ENCODE measurements at places on chromosomes 3 and 15.

GRCh38 chr3:179848711-179849110 is 188.0 kb downstream of the PEX5L start:
- DNase-seq, result no peak

DNA sequence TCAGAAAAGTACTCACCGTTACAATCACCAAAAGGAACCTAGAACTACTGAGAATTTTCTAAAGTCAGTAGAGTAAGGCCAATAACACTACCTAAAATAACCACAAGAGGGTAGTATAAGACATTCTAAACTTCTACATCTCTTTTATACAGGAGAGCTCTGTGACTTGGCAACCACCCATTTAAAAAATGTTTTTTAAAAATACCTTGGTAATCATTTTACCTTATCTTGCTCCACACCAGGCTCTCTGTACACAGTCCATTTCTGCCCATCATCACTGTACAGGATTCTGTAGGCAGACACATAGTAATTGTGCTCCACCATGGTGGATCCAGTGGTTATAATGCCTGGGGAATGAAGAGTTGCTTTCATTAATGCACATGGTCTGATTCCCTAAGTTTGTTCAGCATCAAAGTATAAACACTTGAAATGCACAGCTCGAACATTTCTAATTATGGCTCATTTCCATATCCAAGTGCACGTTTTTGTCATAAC is 54.5 kb downstream of the ST3GAL6 start:
- no peak for DNase-seq

DNA sequence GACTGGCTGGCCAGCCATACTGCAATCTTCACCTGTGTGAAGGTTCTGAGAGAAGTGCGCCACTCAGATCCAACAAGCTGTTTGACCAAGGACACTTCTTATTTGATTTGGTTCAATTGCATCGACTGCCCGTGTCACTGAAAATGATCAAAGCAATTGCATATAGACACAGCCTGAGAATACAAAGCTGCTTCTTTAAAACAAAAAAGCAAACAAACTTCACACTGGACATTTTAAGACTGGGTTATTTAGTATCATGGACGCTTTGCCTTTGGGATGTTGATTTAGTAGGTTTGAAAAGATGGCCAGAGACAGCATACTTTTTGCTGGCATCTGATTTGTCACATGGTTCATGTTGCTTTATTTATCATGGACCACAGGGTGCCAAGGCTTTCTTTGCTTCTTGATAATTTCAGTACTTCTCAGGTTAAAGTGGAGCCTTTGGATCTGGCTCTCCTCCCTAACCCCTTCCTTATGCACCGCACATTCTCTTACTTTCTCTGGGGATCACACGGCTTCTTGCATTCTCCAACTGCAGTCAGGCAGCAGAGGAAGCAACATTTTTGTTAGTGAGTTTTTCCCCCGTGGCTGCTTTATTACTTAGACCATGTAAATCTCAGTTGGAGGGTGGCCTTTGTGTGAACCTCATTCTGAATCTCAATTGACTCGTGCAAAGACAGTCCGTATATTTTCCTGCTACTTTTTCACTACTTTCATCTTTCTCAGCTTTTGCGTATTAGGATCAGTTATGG is 151.0 kb downstream of the CD47 start:
- no peak for DNase-seq

- DNase-seq, result no peak
These were observed 279.3 kb upstream of the RASGRP1 start for GRCh38 chr15:38843736-38844590.

DNA sequence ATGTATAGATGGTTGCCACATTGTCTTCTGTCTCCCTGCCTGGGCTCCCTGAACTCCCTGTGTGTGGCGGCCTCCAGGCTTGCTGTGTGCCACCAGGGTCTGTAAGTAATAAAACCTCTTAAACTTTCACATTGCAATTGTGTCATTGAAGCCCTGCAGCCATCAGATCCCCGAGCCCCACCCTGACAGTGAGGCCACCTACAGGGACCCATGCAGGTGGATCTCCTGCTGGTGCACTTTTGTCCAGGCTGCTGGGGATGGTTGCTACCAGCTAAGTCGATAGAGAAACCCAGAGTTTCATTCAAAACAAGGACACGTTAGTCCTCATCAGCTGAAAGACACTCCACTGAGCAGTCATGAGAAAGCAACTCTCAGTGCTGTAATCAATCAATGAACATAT is 133.6 kb upstream of the PRICKLE2 start:
- no peak for DNase-seq

DNA sequence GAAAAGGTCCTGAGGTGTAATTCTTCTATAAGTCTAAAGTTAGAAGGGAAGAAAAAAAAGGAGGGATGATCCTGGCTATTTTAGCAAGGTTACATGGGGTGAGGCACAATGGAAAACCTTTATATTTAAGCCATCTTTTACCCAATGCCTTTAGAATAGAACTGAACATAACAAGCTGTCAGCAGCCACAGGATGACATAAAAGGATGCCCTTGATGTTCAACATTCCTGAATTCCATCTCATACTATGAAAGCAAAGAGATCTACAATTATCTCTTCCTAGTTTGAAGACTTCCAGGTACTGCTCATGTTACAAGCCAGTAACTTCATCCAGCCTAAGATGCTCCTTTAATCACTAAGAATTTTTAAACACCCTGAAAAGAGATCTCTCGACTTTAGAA is 26.9 kb downstream of the NEK10 start:
- no peak for DNase-seq

DNA sequence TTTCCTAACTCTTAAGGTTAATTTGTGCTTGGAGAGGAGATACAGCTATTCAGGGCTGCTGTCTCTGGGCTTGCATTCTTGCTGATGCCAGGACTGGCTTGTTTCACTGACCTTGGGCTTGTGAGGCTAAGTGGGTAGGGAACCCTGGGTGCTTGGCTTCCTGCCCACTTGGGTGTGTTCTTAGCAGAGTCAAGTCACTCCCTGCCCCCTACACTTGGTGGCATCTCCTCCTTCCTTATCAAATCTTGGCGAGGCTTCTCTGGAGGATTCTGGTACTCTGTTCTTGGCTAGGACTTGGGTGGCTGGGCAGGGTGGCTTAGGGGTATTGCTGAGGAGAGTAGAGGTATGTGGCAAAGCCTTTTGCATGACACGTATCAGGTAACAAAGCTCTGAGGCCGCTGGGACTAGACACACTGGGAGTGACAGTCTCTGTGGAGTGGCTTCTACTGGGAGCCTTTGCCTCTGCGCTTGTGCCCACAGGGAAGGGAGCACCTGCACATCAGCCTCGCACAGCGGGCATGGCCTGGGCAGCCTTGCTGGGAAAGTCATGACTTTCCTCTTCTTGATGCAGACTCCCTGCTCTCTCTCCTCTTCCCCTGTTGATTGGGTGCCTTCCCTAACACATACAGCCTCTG is 41.8 kb downstream of the CHCHD6 start:
- no peak for DNase-seq

- DNase-seq, result no peak
These were observed 41.7 kb upstream of the C3orf80 start for GRCh38 chr3:160183345-160184076.

- no peak for DNase-seq
These were observed 8.8 kb downstream of the STAB1 start for GRCh38 chr3:52503788-52504424.

DNA sequence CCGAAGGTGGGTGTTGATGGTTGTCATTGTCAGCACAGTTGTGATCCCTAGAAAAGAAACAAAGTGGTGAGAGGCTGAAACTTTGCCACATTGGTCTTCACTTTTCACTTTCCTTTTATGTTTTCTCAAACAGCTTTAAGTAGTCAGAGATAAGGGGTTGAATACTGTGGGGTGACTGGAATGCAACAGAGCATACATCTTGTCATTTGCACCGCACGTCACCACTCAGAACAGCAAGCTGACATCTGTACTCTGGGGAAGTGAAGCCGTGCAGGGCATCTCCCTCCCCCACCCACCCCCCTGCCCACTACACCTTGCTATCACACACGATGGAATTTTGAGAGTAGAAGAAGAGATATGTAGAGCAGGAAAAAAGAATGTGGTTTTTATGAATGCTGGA is 211.7 kb downstream of the GABRB3 start:
- DNase-seq, result no peak

- DNase-seq, result no peak
These were observed 963 bp downstream of the SHQ1 start for GRCh38 chr3:72847282-72847681.

GRCh38 chr3:109098079-109098644 is 19.8 kb downstream of the MORC1 start:
- no peak for DNase-seq

DNA sequence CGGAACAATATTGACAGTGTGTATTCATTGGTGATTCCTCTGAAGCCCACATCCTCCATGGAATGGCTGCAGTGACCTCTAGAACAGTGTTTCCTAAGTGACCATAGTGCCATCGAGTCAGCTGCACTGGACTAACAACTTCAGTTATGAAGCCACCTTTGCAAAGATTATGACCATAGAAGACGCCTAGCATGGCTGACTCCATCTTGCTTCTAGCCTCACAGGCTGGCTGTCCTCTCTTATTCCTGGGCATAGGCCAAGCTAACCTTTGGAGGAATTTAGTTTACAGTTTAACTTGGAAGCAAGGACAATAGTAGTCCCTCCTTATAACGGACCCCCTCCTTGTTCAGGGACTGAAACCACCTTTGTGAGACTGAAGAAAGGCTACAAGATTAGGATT is 37.3 kb upstream of the OSBPL11 start:
- no peak for DNase-seq

DNA sequence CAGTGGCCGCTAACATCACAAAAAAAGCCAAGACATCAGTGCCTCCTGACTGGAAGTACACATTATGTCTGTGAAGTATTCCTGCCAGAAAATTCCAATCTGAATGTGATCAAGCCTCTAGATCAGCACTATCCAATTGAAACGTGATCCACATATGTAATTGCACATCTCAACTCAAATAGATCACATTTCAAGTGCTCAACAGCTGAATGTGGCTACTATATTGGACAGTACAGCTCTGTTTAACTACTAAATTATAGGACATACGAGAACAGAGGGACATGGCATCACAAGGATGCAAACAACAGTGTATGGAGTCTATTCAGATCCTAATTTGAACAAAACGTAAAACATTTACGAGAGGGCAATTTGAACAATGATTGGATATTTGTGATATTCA is 542 bp upstream of the UBAP1L start:
- no peak for DNase-seq

- DNase-seq, result no peak
These were observed 92.2 kb downstream of the NFKBIZ start for GRCh38 chr3:101941318-101942040.

DNA sequence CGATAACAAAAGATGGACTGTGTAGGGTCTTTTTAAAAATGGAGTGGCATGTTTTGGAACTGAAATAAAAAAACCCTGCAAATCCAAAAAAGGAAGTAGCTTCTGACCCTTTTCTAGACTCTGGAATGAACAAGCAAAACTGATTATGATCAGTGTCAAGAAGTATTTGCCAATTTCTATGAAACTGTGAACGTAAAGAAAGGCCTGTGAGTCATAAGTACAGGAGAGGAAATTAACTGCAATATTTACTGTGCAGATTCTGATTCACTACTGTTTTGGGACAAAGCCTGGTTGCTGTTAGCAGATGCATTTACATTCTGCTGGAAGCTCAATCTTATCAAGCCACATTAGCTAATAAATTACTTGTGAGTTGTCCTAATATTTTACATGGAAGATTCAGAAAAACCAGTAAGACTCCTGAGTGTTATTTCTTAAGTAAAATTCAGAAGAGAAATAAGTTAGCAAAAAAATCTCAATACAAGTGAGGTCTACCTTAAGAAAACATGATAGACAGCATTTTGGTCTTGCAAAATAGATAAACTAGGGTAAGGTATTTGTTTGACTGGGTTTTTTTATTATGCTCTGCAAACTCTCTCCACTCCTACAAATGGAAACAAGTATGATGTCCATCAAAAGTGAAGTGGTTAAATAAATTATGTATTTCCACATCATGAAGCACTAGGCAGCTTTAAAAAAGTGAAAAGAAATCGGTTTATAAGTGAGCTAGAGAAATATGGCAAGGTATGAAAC is 90.2 kb upstream of the LMOD3 start:
- DNase-seq, result no peak

DNA sequence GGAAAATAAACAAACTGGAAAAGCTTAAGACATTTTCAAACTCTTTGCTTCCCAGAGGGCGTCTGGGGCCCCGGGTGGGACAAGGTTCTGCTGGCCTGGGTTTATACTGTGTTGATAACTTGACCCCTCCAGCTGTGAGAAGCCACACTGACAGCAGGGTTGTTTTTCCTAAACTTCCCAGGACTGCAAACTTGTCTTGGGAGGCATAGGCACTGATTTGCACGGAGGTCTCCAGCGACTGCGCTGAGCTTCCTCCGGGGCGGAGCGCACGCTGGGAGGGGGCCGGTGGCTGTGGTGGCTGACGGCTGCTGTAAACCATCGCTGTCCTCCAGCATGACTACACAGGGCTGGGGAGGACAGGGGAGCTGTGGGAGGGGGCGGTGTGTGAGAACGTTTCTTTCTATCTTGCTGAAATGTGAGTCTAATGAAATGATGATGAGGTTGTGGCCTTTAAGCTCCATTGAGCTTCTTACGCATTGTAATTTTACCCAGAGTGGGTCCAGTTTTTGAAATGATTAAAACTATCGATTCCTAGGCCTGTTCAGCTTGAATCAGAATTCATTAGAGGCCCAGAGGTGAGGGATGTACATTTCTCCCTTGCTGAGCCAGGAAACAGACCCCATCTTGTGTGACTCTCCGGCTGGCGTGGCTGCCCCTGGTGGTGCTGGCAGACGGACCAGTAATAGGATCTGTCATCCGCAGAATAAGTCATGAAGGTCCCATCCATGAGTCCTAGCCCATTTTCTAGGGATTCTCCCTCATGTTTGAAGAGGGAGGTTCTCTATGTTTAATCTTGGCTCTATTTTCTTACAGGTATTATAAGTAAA is 40.5 kb upstream of the VPS8 start:
- DNase-seq, result no peak

- DNase-seq, result no peak
These were observed 283.7 kb upstream of the ICE2 start for GRCh38 chr15:60762638-60763037.

DNA sequence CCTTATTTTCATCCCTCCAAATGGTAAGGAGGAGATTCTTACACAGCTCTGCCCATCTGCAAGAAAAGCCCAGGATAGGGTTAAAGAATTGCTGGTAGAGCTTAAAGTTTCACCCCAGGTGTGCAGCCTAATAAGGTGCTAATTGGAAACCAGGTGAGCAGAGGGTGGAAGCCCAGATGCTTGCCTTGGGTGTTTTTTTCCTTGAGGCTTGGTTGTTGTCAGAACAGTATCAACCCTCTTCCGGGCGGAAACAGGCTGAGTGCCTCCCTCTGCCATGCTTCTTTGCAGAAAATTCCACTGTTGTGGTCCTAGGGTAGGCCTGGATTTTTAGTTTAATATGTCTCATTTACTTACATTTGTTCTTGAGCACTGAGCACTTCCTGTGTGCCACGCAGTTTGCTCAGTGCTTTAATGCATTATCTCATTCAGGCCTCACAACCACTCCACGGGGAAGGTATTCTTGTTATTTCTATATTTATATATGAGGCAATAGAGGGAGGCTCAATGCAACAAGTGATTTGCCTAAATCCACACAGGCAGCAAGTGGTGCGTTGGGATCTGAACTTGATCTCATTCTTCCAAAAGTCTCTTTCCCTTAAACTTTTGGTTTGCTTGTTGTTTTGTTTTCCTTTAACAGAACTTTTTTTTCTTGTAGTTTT is 115.0 kb upstream of the LRIG1 start:
- no peak for DNase-seq

- no peak for DNase-seq
These were observed 84.2 kb downstream of the LRRC49 start for GRCh38 chr15:70976851-70977250.
